HS-5 (cell line): ENCODE measurements at places on chromosomes 12 and 14.

DNA sequence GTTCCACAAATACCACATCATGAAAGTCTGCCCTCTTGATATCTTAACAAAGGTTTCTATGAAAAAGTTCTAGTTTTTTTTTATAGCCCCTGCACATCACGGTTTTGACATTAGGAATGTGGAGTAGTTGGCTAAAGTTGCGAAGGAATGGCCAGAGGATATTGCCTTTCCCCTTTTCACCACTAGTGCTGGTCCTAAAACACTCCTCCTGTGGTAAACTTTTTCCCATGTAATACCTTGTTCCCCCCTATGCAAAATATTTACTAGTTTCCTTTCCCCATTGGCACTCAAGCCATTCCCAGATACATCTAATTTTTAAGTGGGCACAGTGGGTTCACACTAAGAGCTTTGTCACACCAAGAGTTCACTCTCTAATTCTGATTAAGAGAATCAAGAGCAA lies 33.4 kb downstream of the R3HDM2 start:
- DNase-seq = no peak

GRCh38 chr14:69263364-69263763 lies 3.4 kb downstream of the GALNT16 start:
- peak; percentile 94 for DNase-seq

DNA sequence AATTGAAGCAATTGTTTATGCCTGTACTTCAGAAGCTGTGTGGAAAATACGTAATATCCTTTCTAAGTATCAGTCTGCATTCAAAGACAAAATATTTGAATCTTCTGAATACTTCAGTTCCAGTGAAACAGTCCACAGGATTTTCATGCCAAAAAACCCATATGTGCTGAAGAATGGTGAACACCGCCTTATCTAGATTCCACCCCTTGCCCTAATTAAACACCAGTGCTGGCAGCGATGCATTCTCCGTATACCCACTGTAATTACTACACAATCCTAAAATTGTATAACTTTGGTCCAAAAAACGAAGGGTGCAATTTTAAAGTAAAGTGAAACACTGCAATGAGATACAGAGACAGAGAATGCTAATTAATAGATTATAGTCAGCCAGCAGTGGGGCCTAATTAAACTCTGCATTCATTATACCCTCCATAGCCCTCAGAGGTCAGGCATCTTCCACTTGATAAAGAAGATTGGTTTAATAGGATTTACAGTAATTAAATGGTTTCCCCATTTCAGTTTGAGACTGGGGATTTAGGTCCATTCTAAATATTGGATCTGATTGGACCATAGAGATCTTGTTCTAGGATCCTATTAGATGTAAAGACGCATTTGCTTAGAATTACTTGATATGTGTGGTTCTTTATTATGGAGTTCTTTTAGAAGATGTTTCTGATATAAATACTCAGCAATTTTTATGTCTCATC lies 43.9 kb downstream of the ERC1 start:
- no peak for DNase-seq

DNA sequence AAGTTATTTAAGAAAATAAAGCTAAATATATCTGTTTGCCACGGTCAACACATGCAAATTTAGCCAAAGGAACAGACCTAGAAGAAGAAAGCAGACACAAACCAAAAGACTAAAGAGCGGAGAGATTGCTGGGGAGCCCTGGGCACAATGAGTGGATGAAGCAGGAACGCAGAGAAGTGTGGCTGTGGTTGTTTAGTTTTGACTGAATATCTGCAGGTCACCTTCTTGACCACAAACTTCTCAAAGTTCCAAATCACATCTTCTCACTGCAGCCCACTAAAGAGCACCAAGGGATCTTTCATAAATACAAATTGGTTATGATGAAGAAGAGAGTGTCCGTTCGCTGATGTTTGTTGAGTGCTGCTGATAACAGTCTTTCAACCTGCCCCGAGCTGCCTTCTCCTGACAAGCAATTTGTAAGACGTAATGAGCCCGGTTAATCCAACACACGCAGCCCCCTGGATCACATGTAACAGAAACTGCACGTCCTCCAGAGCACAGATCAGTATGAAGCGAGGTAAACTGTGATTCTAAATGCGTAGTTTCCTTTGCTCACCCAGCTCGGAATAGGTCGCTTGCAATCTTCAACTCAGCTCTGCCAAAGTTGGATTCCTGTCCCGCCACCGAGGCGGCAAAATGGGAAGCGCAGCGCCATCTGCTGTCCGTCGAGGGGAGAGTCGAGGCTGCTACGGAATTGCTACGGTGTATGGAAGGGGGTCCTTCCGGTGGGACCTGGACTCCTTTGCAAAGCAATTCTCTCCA lies 120.8 kb downstream of the GXYLT1 start:
- peak; percentile 20 for DNase-seq

DNA sequence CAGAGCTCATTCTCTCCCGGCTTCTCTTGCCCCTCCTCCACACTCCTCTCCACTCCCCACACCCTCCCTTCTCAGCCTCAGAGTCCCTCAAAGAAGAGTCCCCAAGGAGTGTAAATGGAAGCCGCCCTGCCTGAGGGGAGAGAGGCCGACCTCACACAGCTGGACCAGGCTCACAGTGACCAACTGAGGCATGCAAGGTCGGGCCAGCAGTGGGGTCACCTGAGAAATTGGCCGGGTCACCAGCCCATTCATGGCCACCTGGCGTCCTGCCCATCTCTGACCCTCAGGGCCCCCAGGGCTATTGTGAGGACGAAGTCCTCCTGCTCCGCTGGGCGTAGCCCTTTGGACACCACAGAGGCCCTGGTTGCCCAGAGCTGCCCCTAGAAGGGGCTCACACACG lies 49.5 kb upstream of the NUAK1 start:
- DNase-seq = no peak

DNA sequence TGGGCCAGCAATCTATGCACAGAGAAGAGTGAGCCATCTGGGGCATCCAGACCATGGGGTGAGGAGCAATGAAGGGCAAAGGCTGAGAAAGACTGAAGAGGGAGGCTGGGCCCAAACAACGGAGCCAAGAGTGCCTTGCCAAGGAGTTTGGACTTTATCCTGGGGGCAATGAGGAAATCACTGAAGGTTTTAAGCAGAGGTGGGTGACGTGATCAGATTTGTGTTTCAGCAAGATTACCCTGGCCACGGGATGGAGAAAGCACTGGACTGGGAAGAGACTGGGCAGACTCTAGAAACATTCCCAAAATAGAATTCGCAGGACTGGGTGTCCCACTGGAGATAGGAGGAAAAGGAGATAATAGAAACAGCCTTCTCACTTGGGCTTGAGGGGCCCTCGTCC lies 65.3 kb downstream of the DPF3 start:
- DNase-seq = no peak

- no peak for DNase-seq
Observed at GRCh38 chr12:64780531-64781279, 21.5 kb upstream of the GNS start.

- peak; percentile 71 for DNase-seq
Observed at GRCh38 chr12:59929110-59929509, 333.3 kb downstream of the SLC16A7 start.

DNA sequence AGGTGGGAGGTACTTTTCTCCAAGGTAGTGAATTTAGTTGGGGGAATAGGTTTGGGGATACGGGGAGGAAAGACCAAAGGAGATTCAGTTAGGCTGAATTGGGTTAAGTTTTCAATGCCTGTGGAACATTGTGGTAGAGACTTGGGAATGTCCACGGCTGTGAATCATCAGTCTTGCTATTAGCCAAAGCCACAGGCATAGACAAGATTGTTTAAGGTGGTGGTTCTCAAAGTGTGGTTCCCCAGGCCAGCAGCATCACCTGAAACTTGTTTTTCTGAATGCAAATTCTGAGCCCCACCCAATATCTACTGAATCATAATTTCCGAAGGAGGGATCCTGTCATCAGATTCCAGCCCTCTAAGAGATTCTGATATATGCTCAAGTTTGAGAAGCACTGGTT lies 316.2 kb downstream of the EGLN3 start:
- no peak for DNase-seq

GRCh38 chr14:68246074-68246785 lies 426.7 kb downstream of the RAD51B start:
- no peak for DNase-seq

DNA sequence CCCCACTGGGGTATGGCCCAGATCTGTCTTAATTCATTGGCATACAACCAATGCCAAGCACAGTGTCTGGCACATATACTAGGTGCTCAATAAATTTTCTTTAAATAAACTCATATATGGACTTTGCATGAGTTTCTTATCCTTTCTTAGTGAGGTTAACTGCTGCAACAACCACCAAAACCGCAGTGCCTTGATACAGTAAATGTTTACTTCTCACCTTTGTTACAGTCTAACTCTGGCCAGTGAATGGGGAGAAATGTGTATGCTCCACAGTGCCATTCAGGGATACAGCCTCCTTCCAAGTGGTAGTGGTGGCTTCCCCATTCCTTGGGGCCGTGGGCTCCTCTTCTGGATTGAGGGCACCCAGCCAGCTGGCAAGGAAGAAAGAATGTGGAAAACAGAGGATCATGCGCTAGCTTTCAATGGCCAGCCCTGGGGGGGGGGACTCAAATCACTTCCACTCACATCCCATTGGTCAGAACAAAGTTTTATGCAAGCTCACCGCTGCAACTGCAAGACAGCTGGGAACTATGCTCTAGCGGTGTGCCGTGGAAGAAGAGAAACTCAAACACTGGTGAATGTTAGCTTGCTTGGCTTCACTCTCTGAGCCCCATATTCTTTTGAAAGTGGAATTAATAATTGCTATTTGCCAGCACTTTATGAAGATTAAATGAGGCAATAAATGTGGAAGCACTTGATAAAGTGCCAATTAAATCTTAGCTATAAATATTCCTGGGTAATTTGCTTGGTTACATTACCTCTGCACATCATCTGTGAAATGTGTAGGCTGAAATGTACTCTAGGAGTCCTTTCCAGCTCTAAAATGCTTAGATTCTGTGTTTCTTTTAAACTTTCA lies 51.0 kb upstream of the SOCS2 start:
- DNase-seq = no peak

- DNase-seq = no peak
Observed at GRCh38 chr12:38886931-38887330, 18.5 kb downstream of the CPNE8 start.
